CD14-positive monocyte (primary cell): ENCODE measurements at places on chromosomes 3 and 15.
A peak's percentile ranks its signal among the peaks of the same experiment; 100 is the strongest.

- no peak for DNase-seq
- H3K4me3 ChIP-seq: no peak overlapping the region
- peaks cover 10% of the 10 kb centered on the region for H3K4me1 ChIP-seq
These were observed 85.5 kb downstream of the CD200R1L start for GRCh38 chr3:112761062-112761638.

DNA sequence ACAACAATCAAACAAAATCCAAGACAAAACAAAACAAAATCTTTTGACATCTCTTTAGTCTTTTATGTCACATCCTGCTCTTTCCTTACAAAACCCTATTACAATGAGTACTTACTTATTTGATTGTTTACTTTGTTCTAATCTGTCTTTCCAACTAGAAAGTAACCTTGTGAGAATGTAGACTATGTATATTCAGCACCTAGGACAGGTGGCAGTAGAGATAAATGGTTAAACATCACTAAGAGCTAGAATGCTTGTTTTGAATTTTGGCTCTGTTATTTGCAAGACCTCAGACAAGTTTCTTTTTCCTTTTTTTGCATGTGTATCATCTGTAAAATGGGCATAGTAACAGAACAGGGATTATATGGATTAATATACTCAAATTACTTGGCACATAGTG lies 33.1 kb upstream of the NAALADL2 start:
- no peaks in the 10 kb centered on the region for H3K36me3 ChIP-seq
- no peak for DNase-seq
- H3K4me1 ChIP-seq: no peaks in the 10 kb centered on the region
- H3K27me3 ChIP-seq: no peaks in the 10 kb centered on the region
- no peak overlapping the region for H3K27ac ChIP-seq

- no peak overlapping the region for H3K4me3 ChIP-seq
- H3K27me3 ChIP-seq: no peaks in the 10 kb centered on the region
- H3K4me1 ChIP-seq: no peaks in the 10 kb centered on the region
- H3K36me3 ChIP-seq: no peaks in the 10 kb centered on the region
- DNase-seq: no peak
These were observed 506.5 kb upstream of the TBL1XR1 start for GRCh38 chr3:177703788-177704187.

GRCh38 chr3:64977308-64978100 lies 289.7 kb upstream of the ADAMTS9 start:
- no peak overlapping the region for H3K27ac ChIP-seq
- H3K27me3 ChIP-seq: no peaks in the 10 kb centered on the region
- H3K4me1 ChIP-seq: no peaks in the 10 kb centered on the region
- H3K4me3 ChIP-seq: no peak overlapping the region
- DNase-seq: no peak

DNA sequence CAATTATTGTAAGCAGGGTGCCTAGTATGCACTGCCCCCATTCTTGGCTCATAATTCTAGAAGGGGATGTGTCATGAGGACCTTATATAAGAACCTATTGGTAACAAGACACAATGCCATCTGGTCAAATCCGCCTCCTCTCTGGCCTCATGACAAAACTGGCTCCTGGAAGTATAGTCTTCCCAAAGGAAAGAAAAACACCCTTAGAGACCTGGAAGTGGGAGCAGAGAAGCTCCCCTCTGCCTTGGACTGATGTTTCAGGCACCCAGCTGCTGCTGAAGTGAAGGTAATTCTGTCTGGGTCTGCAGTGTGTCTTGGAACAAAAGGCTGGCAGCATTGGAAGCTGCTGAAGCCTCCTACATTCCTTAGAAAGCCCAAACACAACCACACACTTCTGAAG lies 107.2 kb upstream of the CLSTN2 start:
- DNase-seq: no peak
- no peak overlapping the region for H3K4me3 ChIP-seq
- H3K36me3 ChIP-seq: no peaks in the 10 kb centered on the region

DNA sequence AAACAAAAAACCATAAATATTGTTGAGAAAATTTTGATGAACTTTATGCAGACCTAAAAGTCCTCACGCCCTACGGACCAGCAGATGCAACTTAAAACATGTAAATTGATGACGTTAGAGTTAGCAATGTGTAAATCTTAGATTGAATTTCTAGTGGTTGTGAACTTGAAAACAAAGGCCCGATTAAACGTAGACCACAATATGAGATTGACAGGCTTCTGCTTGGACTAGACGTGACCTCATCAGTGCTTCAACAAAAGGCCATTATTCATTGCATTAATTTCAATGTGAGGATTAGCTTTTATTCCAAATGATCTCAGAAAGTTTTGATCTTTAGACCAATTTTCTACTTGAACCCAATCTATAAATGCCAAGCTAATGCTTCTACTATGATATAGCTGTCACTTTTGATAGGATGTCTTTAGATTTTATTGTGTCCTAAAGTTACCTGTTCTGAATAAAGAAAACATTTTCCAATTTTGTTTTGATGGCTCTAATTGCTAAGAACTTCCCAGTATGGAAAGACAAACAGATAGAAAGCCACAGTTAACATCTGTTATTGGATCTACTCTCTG lies 55.4 kb upstream of the SPPL2A start:
- H3K27ac ChIP-seq: no peak overlapping the region
- no peak for DNase-seq
- H3K4me1 ChIP-seq: no peaks in the 10 kb centered on the region
- no peaks in the 10 kb centered on the region for H3K36me3 ChIP-seq
- no peak overlapping the region for H3K4me3 ChIP-seq

DNA sequence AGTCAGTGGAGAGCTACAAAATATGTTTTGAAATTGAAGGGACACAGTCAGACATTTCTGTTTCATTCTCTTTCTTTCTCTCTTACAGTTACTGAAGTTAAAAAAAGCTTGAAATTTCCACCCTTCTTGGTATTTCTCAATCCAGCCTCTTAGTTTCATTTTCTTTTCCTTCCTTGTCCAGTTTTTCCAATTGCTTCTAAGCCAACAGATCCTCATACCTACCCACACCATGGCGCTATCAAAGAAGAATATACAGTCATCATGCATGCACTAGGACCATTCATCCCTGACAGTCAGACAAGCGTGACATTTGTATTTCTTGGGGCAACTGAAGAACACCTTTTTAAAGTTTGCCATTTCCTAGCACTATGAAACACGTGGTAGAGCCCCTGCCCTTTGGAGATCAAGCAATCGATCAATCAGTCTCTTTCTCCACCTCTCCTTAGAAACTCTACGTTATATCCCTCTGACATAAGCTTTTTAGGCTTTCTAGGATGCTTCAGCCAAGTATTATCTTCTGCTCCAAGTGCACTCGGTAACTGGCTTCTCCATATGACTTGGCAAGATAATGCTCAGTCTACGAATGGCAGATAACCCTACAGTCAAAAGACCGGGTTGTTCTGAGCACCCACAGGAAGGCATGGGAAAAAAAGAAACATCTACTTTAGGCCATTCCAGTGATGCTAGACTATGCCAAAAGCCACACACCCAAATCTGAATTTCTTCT lies 65.4 kb downstream of the FBN1 start:
- no peaks in the 10 kb centered on the region for H3K27me3 ChIP-seq
- H3K36me3 ChIP-seq: no peaks in the 10 kb centered on the region
- no peaks in the 10 kb centered on the region for H3K4me1 ChIP-seq
- H3K27ac ChIP-seq: no peak overlapping the region
- no peak for DNase-seq

DNA sequence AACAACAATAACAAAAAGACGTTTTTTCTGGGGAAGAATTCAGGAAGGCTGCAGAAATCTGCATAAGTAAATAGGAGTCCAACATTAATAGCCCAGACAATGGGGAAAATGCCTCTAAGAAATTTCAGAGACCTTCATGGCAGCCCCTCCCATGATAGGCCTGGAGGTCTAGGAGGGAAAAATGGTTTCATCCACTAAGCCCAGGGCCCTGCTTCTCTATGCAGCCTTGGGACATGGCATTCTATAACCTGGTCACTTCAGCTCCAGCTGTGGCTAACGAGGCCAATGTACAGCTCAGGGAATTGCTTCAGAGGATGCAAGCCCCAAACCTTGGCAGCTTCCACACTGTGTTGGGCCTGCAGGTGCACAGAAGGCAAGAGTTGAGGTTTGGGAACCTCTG lies 125.6 kb upstream of the GMNC start:
- H3K27ac ChIP-seq: no peak overlapping the region
- no peaks in the 10 kb centered on the region for H3K36me3 ChIP-seq
- DNase-seq: no peak

DNA sequence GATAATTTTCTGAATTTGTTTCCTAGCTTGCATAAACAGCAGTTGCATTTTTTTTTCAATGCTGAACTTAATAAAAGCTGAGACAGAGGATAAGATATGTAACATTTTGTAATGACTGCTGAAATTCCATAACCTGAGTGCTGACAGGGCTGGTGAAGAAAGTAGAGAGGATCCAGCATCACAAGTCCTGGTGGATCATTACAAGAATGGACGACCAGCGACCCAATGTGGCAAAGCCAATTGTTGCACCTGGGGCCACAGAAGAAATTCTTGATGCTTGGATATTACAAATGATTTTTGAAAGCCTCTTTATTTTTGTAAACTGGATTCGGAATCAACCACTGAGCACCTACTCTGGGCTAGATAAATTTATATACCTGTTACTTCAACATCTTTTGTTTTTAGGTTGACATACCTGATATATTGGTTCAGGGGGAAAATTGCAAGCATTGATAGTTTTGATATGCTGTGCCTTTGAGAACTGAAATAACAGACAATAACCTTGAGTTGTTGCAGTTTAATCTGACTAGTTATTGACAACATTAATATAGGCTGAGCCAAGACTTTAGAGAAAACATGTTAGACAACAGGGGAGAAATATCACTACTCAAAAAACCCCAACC lies 3.9 kb upstream of the ACTL6A start:
- no peaks in the 10 kb centered on the region for H3K27me3 ChIP-seq
- DNase-seq: peak; percentile 59
- H3K4me1 ChIP-seq: peaks cover 12% of the 10 kb centered on the region

GRCh38 chr15:57198654-57199291 lies 177.5 kb upstream of the CGNL1 start:
- H3K27ac ChIP-seq: no peak overlapping the region
- H3K27me3 ChIP-seq: no peaks in the 10 kb centered on the region
- peaks cover 38% of the 10 kb centered on the region for H3K36me3 ChIP-seq

DNA sequence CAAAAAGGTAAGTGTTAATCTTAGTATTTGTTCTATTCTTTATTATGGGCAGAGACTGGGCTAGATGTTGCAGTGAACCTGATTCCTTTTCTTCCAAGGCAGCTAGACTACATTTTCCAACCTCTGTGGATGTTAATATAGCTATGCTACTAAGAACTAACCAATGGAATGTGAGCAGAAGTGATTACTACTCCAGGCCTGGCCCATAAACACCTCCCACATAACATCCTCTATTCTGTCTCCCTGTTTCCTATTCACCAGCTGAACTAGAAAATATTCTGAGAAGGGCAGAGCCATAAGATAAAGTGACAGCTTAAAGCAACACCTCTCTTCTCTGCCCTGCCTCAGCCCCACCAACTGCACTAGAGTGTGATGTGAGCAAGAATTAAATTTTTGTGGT lies 29.4 kb downstream of the CD200R1L start:
- peaks cover 92% of the 10 kb centered on the region for H3K4me1 ChIP-seq
- no peaks in the 10 kb centered on the region for H3K27me3 ChIP-seq
- H3K4me3 ChIP-seq: peak overlapping the region; percentile 24
- no peaks in the 10 kb centered on the region for H3K36me3 ChIP-seq
- no peak for DNase-seq
- H3K27ac ChIP-seq: peak overlapping the region; percentile 74

DNA sequence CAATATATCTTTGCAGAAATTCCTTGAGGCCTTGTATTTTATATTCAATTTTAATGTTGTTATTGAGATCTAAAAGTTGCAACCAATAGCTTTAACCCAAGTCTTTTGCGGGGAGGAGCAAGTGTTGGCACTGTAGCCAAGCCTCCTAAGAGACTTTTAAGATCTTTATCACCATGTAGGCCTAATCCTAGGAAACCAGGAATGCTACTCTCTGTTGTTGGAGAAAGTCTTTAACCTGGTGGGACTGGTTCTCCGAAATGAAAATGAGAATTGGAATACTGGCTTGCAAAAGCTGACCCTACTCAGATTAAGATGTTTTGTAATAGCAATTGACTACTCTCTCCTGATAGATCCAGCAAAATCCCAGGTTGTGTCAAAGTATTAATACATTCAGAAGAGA lies 25.8 kb downstream of the SHC4 start:
- no peak overlapping the region for H3K4me3 ChIP-seq
- no peaks in the 10 kb centered on the region for H3K4me1 ChIP-seq
- no peak overlapping the region for H3K27ac ChIP-seq

GRCh38 chr3:53506763-53507145 lies 12.3 kb downstream of the CACNA1D start:
- DNase-seq: no peak
- no peak overlapping the region for H3K4me3 ChIP-seq
- H3K36me3 ChIP-seq: no peaks in the 10 kb centered on the region
- H3K4me1 ChIP-seq: no peaks in the 10 kb centered on the region
- no peak overlapping the region for H3K27ac ChIP-seq

GRCh38 chr15:42042602-42043400 lies 22.0 kb upstream of the PLA2G4E start:
- no peak for DNase-seq
- H3K4me3 ChIP-seq: no peak overlapping the region
- no peaks in the 10 kb centered on the region for H3K36me3 ChIP-seq

DNA sequence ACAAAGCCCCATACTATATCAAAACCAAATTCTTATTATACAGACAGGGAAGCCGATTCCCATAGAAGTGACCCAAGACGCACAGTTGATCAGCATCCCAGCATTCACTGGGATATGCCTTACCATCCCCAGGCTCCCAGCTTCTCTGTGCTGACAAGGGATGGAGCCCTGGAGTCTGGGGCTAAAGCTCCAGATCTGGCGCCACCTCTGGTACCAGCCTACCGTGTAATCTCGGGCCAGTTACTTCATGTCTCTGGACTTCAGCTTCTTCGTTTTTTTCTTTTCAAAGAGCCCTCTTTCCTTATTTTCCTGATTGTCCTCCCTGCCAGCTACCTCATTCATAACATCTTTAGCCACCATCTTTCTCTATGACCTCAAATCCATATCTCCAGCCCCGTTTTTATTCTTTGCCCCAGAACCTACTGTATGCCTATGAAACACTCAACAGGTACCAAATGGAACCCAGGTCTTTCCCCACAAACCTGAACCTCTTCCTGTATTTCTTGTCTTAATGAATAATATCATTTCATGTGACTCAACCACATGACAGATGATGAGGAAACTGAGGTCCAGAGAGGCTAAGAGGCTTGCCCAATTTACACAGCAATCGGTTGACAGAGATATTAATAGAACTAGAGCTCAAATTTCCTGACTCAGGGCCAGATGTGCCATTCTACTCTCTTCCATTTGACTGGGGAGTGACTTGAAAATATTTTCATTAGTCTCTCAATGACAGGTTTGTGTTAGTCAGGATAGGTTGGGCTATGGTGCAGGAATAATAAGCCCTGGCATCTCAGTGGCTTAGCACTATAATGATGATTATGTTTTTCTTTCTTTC lies 85.4 kb upstream of the TLE3 start:
- H3K27me3 ChIP-seq: no peaks in the 10 kb centered on the region
- H3K36me3 ChIP-seq: no peaks in the 10 kb centered on the region
- DNase-seq: peak; percentile 56
